Activated CD8-positive, alpha-beta T cell treated with anti-CD3 and anti-CD28 coated beads for 36 hours (primary cell): ENCODE measurements at places on chromosomes 13 and 19.
A peak's percentile ranks its signal among the peaks of the same experiment; 100 is the strongest.

DNA sequence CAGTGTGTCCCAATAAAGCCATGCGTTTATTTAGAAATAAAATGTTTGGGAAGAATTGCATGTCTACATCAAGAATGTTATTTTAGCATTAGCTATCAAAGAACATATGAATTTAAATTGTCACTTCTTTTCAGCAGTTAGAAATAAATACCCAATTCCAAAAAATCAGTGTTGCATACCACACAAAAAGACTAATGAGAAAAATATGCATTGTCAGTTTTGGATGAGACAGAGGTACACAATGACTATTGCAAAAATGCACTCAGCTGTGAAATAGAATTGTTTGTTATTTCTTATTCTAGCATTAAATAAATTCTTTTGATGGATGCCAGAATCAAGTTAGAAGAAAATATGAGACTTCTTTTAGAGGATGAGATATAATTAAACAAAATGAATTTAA, 833.9 kb downstream of the SLITRK1 start:
- no peak overlapping the region for H3K27ac ChIP-seq
- no peaks in the 10 kb centered on the region for H3K36me3 ChIP-seq
- no peak for DNase-seq
- H3K4me3 ChIP-seq, result no peak overlapping the region
- H3K4me1 ChIP-seq, result no peaks in the 10 kb centered on the region
- no peaks in the 10 kb centered on the region for H3K27me3 ChIP-seq

- DNase-seq, result no peak
- H3K27ac ChIP-seq, result no peak overlapping the region
- no peaks in the 10 kb centered on the region for H3K4me1 ChIP-seq
- no peaks in the 10 kb centered on the region for H3K27me3 ChIP-seq
Observed at GRCh38 chr13:59476366-59476765, 687.4 kb downstream of the DIAPH3 start.

GRCh38 chr13:39789451-39789850, 134.0 kb downstream of the COG6 start:
- no peak for DNase-seq
- peaks cover 5% of the 10 kb centered on the region for H3K36me3 ChIP-seq
- no peaks in the 10 kb centered on the region for H3K27me3 ChIP-seq
- no peak overlapping the region for H3K27ac ChIP-seq

GRCh38 chr19:2259336-2259735, 3.1 kb upstream of the JSRP1 start:
- H3K27me3 ChIP-seq, result no peaks in the 10 kb centered on the region
- DNase-seq, result no peak
- peaks cover 25% of the 10 kb centered on the region for H3K4me1 ChIP-seq
- no peak overlapping the region for H3K4me3 ChIP-seq

GRCh38 chr19:18860302-18860700, 28.5 kb downstream of the UPF1 start:
- no peak for DNase-seq
- H3K4me3 ChIP-seq, result no peak overlapping the region
- no peak overlapping the region for H3K27ac ChIP-seq
- no peaks in the 10 kb centered on the region for H3K4me1 ChIP-seq
- peaks cover 52% of the 10 kb centered on the region for H3K36me3 ChIP-seq
- no peaks in the 10 kb centered on the region for H3K27me3 ChIP-seq

- peaks cover 30% of the 10 kb centered on the region for H3K27me3 ChIP-seq
- no peaks in the 10 kb centered on the region for H3K36me3 ChIP-seq
Observed at GRCh38 chr19:2722541-2723344, 1.6 kb upstream of the DIRAS1 start.

GRCh38 chr19:47651691-47652090, 42.8 kb downstream of the BICRA start:
- no peak overlapping the region for H3K27ac ChIP-seq
- H3K4me3 ChIP-seq, result no peak overlapping the region
- H3K27me3 ChIP-seq, result no peaks in the 10 kb centered on the region
- H3K4me1 ChIP-seq, result peaks cover 12% of the 10 kb centered on the region

DNA sequence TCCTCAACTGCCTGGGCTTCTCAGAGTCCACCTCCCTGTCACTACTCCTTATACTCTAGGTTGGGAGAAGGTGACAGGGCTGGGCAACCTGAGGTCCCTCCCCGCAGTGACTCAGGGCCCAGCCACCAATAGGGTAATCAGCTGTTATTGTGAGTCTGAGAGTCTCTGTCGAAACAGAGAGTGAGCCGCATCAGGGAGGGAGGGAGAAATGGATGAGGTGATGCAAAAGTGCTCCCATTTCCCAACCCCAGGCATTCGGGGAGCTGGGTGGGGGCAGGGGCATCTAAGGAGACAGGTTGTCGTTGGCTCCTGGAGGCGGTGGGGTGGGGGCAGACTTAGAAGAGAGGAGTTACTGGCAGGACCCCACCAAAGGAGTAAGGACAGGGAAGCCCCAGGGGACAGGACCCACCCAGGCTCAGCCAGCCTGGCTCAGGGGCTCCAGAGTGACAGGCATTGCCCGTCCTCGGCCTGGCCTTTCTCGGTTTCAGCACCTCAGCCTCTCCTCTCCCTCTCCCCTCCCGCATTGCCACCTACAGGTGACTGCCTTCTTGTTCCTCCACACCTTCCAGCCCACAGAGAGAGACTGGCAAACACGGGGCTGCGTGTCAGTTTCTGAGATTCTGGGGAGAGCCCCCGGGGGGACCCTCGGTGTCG, at the start of gene DMKN:
Gene DMKN (minus strand): TSS at position 22 of the 654 bp plus-strand sequence. CDS start 174 bp downstream, outside the sequence.
- H3K36me3 ChIP-seq, result no peaks in the 10 kb centered on the region
- no peak within 1 kb of the TSS for H3K27ac ChIP-seq
- DNase-seq, result no peak

- H3K4me3 ChIP-seq, result no peak overlapping the region
- no peak for DNase-seq
- H3K4me1 ChIP-seq, result peaks cover 10% of the 10 kb centered on the region
- H3K27me3 ChIP-seq, result no peaks in the 10 kb centered on the region
- peaks cover 9% of the 10 kb centered on the region for H3K36me3 ChIP-seq
Observed at GRCh38 chr19:6374711-6375410, 872 bp downstream of the PSPN start.

GRCh38 chr13:24223341-24224231, 63.1 kb downstream of the SPATA13 start:
- no peaks in the 10 kb centered on the region for H3K36me3 ChIP-seq
- peak overlapping the region; percentile 38 for H3K27ac ChIP-seq
- peaks cover 23% of the 10 kb centered on the region for H3K4me1 ChIP-seq
- no peaks in the 10 kb centered on the region for H3K27me3 ChIP-seq
- peak; percentile 27 for DNase-seq

DNA sequence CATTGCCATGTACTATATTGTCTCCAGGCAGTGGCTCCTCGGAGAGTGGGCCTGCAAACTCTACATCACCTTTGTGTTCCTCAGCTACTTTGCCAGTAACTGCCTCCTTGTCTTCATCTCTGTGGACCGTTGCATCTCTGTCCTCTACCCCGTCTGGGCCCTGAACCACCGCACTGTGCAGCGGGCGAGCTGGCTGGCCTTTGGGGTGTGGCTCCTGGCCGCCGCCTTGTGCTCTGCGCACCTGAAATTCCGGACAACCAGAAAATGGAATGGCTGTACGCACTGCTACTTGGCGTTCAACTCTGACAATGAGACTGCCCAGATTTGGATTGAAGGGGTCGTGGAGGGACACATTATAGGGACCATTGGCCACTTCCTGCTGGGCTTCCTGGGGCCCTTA, 624 bp downstream of the GPR32 start:
- H3K27ac ChIP-seq, result no peak overlapping the region
- DNase-seq, result no peak
- H3K27me3 ChIP-seq, result peaks cover 22% of the 10 kb centered on the region
- H3K4me1 ChIP-seq, result no peaks in the 10 kb centered on the region
- H3K4me3 ChIP-seq, result no peak overlapping the region
- no peaks in the 10 kb centered on the region for H3K36me3 ChIP-seq

- H3K27ac ChIP-seq, result no peak overlapping the region
- H3K36me3 ChIP-seq, result no peaks in the 10 kb centered on the region
- no peak for DNase-seq
- H3K27me3 ChIP-seq, result peaks cover 17% of the 10 kb centered on the region
- peaks cover 17% of the 10 kb centered on the region for H3K4me1 ChIP-seq
- H3K4me3 ChIP-seq, result no peak overlapping the region
Observed at GRCh38 chr19:42178791-42179674, 38.4 kb downstream of the DEDD2 start.

GRCh38 chr13:90884066-90884465, 463.4 kb upstream of the MIR17HG start:
- no peaks in the 10 kb centered on the region for H3K36me3 ChIP-seq
- no peak overlapping the region for H3K27ac ChIP-seq
- H3K4me3 ChIP-seq, result no peak overlapping the region
- DNase-seq, result no peak
